ENCODE measurements at places on chromosomes 13 and 19.

GRCh38 chr13:110993788-110994187 lies 78.9 kb upstream of the ANKRD10 start:
- DNase-seq, result no peak

- no peak for DNase-seq
These were observed 54.5 kb downstream of the RAB20 start for GRCh38 chr13:110506859-110507566.

GRCh38 chr13:66581675-66582074 lies 648.5 kb downstream of the PCDH9 start:
- no peak for DNase-seq

- no peak for DNase-seq
These were observed 379.7 kb downstream of the OLFM4 start for GRCh38 chr13:53408306-53408705.

- no peak for DNase-seq
These were observed 2.1 kb downstream of the NUMBL start for GRCh38 chr19:40688309-40688708.

DNA sequence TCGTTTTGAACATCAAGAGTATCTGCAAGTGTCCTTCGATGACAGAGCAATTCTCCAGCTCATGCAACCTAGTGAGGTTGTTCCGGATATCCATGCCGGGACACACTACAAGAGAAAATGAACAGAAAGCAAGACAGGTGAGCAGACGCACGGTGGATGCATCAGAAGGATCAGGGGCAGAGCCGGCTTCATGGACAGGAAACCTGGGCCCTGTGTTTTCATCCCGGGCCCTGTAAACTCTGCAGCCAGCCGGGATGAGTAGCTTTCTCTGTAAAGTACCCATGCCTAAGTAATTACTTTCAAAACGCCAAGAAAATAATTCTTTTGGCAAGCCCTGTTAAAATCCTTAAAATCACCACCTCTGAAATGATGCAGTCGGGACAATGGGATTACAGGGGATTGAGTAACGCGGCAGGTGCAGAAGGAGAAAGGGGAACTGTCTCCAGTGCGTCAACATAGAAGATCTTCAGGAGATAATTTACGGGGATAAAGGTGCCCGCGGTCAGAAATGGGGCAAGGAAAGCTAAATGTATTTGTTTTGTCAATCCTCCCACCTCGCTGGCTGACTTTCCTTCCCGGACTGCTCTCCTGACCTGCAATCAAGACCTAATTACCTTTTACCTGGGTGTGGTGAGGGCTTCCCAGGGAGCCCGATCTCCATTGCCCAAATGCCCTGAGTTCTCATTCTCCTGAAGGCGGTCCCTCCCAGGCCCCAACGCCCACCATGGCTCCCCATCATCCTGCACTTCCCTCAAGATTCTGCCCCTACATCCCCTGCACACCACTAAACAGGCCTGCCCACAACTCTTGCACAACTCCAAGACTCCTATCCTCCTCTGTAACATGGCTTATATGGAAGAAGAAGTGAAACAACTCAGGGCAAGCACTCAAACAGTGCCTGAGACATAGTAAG lies 26.2 kb downstream of the INSR start:
- DNase-seq, result no peak
